ENCODE measurements at places on chromosomes 2 and 18.

DNA sequence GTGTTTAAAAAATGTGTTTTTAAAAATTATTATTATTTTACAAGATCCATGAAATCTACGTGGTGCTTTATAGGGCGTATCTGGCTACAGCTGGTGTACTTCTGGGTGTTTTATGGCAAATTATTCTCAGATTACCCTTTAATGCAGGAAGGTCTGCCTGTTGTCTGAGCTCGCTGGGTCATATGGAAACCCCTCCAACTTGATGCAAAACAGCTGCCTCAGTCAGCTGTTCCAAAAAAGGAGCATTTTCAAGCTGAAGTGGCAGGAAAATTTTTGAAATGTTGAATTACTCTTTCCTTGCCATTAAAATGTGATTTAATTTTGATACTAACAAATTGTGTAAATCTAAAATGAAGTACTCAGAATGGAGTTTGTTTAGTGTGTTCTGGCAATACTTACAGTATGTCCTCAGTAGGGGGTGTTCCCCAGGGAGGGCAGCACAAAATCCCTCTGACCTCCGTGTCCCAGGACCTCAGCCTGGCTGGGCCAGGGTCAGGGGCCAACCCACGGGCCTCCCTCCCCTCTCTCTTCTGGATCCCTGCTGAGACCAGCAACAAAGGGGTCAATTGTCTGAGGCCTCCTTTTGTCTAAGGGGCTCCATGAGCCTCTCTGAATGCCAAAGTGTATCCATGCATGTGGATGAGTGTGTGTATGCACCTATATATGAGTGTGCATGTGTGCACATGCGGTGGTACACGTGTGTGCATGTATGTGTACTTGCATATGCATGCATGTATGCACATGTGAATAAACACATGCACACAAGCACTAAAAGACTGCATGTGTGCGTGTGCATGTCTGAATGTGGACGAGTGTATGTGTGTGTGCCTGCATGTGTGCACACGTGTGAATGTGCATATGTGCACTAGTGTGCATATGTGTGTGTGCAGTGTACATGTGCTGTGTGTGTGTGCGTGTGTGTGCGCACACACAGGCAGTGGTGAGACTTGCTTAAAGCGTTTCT is 105.4 kb downstream of the ACOXL start:
- no peak for DNase-seq

DNA sequence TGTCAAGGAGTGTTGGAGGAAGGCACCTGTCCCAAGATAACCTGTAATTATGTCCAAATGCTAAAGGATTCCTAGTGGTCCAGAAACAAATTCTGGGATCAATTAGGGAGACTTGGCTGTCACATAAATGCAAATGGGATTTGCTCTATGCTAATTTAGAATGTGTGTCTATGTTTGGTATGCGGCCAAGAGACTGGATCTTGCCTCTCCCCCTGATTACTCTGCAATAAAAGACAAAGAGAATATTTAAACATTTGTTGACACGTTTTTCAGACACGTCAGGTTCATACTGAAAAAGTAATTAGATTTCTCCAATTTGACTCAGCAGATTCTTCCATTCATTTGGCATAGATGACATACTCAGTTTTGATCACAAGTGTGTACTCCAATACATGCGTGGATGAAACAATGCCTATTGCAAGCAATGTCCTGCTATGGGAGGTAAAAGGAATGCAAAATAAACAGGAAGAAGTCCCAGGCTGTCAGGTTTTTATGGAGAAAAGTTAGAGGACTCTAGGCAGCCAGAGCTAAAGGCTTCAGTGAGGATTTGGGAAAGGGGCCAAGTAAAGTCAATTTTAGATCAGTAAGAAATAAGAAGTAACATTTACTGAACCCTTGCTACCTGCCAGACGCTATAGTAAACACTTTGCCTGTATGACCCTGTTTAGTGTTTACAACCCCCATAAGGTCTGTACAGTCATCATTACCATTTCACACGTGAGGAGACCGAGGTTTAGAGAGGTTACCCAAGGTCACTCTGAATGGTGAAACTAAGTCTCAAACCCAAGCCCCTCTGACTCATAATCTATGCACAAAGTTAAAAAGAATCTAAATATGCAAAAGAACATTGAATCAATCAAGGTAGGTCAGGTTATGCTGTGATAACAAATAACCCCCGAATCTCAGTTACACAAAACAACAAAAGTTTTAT is 7.8 kb downstream of the ANTXR1 start:
- no peak for DNase-seq

DNA sequence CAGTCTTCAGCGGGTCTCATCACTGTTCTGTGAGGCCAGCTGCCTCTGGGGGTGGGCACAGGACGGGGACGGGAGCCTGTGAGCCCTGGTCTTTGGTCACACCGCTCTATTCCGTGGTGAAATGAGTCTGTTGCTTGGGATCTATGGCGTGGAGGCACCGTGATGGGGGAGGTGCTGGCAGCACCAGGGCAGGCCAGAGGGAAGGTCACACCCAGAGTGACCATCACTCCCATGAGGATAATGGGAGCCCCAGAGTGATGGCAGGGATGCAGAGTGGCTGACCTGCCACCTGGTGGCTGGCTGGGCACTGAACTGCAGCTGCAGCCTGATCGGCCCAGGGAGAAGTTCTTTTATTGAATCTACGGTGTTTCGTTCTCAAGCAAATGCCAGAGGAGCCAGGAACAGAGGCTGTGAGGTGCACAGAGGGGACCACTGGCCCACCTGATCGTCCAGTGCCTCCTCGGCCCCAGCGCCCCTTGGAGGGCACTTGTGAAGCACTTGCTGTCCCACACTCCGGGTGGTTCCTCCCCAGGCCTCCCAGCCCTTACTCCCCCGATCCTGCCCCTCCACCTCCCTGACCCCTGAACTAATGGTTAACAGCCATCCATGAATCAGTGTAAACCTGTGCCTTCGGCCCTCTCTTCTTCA is 17.9 kb downstream of the KCNIP3 start:
- peak; percentile 13 for DNase-seq

DNA sequence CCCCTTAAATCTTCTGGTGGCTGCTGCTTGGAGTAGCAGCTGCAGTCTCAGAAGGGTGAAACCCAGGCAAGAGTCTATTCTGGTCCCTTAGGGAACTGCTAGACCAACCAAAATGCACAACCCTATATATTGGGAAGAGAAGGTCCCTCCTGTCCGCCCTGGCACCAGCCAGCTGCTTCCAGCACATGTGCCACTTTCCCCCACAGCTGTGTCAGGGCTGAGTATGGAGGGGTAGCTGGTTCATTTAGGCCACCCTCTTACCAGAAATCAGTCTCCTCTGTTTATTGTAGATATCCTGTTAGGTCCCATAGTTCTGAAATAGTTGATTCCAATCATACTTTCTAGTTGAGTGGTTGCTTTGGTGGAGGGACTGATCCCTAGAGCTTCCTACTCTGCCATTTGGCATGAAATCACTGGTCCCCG is 68.9 kb downstream of the BIRC6 start:
- DNase-seq = peak; percentile 41

- no peak for DNase-seq
Measured at GRCh38 chr2:20415511-20415918, 31.4 kb upstream of the RHOB start.

DNA sequence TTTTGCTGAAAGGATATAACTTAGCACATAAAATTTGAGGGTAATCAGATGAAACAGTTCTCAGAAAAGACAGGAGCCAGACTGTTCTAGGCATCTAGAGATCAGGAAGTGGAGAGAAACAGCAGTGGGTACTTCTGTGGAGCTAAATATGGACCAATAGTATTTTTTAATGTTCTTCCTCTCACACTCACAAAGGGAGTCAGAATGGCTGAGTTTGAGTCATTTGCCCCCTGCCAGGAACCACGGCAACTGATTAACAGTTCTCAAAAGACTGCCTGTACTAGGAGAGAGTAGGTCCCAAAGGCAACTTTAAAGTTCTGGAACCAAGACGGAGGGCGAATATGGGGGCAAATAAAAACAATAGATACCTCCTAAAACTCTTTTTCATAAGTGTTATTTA is 107.5 kb downstream of the GULP1 start:
- DNase-seq = peak; percentile 34

DNA sequence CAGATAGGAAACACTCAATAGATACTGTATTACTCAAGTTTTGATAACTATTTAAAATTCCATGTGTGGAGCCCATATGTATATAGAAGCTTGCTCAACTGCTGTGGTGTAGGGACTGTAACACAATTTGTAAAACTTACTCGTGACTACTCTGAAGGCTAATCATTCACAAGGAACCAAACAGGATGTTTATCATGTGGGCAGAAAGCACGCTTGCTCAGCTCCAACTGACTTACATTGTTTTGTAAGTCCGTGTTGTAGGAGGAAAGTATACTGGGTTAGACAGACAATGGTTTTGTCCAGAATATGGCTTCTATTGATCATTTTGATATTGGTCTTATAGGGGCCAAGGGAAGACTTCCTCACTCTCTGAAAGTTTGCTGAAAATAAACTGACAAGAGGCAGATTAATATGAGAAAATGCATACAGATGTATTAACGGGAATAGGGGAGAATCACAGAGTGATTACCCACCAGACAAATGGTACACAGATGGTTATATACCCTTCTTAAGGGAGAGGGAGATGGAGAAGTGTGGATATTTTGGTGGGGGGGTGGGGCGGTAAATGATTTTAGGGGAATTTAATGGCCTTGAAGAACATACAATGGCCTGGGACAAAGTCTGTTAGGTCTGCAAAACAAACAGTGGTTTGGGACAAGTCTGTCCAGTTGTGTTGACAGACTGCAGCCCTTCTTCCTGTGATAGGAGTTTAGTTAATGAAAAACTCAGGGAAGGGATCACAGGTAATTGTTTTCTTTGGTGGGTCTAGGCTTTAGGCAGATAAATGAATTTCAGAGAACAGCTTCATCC is 259.3 kb upstream of the SP5 start:
- no peak for DNase-seq

DNA sequence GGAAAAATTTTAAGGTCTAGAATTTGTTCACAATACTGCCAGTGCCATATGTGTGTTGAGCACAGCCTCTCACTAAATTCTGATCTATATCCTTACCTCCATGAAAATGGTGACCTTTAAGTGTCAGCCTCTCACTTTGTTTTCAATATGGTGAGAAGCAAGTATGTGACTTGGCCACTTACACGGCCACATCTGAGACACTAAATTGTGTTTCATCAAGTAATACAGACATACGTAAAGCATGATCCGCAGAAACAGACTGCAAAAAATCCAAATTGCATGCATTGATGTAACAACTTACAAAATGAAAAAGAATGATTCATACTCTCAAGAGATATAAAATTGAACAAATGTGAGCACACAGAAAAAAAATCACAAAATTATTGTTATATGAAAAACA is 55.2 kb upstream of the UGP2 start:
- DNase-seq = peak; percentile 15

- DNase-seq = no peak
Measured at GRCh38 chr2:136058262-136058661, 59.7 kb downstream of the CXCR4 start.

DNA sequence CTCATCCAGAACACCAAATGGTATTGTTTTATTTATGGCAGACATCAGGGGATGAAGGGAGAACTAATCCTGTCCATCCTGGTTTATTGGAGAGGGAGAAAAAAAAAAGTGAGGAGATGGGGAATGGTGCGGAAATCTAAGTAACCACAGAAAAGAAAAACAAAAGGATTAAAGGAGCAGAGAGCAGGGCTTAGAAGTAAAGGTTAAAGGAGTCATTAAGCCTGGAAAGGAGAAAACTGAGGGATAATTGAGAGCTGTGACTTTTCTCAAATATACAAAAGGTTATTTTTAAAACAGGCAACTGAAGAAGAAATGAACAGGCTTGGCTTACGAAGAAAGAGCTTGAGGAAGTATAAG is 127.2 kb upstream of the PPP1CB start:
- no peak for DNase-seq

DNA sequence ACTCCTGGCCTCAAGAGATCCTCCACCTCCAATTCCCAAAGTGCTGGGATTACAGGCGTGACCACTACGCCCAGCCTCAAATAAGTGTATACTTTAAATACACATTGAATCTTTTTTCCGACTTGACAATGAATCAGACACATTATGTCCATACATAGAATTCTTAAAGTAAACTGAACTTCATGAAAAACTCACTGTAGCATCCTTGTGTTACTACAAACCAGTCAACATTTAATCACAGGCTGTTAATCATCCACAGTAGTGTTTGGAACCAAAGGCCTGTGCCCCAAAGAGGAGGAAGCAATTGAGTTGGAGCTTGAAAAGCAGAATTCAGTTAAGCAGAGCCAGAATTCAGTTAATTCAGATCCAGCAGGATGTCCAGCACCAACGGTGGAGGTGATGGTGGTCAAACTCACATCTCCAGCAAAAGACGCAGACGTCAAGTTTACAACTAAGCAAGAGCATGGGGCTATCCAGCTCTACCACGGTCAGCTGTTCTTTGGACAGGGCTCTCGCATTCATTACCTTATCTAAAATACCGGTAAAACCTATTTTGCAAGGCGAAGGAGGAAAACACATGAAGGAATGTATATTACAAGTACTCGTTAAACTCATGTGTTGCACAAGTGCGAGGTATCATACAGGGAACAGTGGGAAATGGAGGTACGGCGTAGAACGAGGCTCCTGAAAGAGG is 1.2 kb downstream of the SLC39A6 start:
- DNase-seq = peak; percentile 23

DNA sequence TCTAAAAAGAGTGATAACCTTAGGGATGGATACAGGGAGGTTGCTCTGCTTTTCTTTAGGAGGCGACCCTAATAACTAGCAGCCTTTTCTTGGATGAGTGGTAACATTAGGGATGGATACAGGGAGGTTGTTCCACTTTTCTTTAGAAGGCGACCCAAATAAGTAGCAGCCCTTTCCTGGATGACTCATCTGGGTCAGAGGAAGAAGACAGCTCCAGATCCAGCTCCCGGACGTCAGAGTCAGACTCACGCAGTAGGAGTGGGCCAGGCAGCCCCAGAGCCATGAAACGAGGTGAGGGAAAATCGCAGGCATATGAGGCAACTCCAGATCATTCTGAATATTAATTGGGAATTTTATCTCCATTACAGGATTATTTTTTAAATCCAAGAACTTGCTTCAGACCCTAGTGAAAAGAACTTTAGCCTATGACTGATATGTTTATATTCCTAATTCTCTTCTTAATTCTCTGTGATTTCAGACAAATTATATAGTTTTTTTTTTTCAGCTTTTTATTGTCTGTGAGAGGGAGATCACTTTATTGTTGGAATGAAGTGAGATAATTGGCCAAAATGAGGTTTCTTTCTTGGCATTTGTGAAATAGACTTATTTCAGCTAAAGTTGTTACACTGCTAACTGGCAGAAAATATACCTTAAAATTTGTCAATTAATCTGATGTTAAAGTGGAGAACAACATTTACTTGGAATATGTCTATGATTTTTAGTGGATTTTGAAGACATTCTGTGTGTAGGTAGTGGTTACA is 31.2 kb upstream of the C1GALT1C1L start:
- peak; percentile 86 for DNase-seq

GRCh38 chr18:40577239-40577980 is 1377.6 kb upstream of the PIK3C3 start:
- DNase-seq = peak; percentile 3

- DNase-seq = no peak
Measured at GRCh38 chr18:3993941-3994687, 461.0 kb downstream of the DLGAP1 start.

Measured in fibroblast of pulmonary artery (primary cell).